ENCODE measurements at places on chromosomes 3 and 15.

GRCh38 chr3:195441992-195442572 lies 738 bp downstream of the ACAP2 start:
- DNase-seq: no peak

DNA sequence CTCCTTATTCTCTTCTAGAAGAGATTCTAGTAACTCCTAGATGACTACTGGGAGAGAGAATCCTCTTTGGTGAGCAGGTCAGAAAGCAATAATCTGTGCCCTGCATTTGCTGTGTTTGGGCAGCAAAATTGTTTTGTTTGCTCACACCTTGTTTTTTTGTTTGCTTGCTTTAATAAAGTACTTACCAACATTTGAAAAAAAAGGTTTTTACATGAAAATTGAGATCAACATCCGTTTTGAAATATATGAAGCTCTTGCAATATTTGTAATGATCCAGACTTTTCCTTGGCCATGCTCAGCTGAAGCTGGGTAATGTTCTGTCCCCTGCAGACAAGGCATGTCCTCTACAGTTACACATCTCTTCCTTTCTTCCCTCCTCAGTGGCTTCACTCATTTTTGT lies 62.2 kb downstream of the DIPK2A start:
- no peak for DNase-seq

DNA sequence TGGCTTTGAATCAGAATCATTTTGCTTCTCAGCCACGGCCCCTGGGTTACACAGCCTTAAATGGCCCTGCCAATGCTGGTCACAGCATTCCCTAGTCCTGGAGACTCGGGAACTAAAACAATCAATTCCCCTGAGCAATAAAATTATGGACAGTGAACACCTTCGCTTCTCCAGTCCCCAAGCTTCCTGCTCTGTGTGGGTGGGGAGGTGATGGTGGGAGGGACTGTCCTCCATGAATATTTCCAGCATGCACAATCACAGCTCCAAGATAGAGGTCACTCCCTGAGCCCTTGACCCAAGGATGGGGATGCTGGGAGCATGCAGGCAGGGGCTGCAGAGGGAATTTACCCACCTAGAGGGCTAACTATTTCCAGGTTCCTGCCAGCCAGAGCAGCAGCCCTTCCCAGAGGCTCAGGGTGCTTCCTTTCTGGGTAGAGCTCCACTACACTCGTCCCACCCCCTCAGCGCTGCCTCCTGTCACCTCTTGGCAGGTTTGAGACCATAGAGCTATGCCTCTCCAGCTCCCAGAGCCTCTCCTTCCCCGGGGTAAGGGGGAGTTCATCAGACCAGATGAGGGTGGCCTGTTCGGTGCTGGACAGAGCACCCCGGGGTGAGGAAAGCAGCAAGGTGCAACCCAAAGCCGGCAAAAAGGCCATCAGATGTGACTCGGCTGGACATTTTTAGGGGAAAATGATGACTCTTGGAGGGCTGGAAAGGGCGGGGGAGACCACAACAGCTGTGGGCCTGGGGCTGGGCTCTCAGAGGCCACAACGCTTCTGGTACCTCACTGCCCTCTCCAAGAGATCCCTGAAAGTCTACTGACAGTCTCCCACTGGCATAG lies 14.5 kb upstream of the CCDC33 start:
- no peak for DNase-seq

DNA sequence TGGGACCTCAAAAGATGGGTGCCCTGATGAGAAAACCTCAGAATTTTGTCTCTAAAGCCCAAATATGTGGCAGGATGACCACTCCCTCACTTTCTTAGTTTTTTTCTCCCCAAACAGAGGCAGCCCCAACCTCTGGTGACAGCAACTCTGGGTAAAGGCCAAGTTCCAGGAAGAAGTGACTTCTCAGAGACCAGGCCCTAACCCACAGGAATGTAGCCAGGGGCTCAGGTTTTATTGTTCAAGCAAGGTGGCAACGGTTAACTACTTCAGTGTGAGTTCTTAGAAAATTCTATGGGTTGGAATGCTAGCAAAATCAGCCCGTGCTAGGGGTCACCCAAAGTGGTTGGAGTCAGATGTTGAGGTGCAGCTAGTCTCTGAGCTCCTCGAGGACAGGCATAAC lies 5.1 kb upstream of the DNAJA4 start:
- no peak for DNase-seq

GRCh38 chr3:112967425-112967824 lies 7.5 kb downstream of the CD200R1 start:
- no peak for DNase-seq

- no peak for DNase-seq
Measured at GRCh38 chr3:43221076-43221475, 65.3 kb upstream of the SNRK start.

GRCh38 chr15:31367730-31368344 lies 41.2 kb downstream of the KLF13 start:
- no peak for DNase-seq

DNA sequence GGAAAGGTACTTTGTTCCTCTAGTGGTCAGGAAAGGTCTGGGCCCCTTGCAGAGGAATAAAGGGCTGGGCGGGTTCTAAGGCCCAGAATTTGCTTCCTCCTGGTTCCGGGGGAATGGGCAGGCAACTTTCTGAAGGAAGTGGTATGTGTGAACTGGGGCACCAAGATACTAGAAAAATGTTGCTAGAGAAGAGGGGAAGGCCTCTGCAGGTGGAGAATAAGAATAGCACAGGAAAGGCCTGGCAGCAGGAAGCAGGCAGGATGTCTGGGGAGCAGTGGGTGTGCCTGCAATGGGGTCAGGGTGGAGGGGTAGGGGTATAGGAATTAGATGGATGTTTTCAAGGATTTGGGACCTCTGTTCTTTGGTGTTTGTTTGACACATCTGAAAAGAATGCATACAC lies 2.0 kb downstream of the SLC22A13 start:
- DNase-seq: no peak

- DNase-seq: no peak
Measured at GRCh38 chr3:129410971-129411370, 17.5 kb downstream of the EFCAB12 start.

- DNase-seq: no peak
Measured at GRCh38 chr3:115019900-115020299, 127.2 kb downstream of the ZBTB20 start.

GRCh38 chr3:171649911-171650592 lies 160.2 kb downstream of the PLD1 start:
- no peak for DNase-seq

- no peak for DNase-seq
Measured at GRCh38 chr3:157078131-157078810, 81.7 kb downstream of the CCNL1 start.

DNA sequence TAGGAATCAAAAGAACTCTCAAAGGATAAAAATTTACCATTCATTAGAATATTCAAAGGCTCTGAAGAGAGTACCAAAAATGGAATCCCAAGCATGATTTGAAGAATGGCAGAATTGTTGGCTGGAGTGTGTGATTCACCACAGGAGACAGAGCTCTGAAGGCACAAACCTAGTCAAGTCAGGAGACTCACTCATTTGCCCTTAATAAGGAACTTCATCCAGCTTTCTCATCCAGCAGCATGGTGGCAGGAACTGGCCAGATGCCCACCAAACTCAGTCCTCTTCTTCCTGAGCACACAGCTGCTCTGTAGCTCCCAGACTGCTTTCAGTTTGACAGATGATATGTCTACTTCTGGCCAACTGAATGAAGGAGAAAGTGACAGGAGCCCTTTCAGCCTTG lies 16.5 kb upstream of the HEG1 start:
- DNase-seq: no peak

DNA sequence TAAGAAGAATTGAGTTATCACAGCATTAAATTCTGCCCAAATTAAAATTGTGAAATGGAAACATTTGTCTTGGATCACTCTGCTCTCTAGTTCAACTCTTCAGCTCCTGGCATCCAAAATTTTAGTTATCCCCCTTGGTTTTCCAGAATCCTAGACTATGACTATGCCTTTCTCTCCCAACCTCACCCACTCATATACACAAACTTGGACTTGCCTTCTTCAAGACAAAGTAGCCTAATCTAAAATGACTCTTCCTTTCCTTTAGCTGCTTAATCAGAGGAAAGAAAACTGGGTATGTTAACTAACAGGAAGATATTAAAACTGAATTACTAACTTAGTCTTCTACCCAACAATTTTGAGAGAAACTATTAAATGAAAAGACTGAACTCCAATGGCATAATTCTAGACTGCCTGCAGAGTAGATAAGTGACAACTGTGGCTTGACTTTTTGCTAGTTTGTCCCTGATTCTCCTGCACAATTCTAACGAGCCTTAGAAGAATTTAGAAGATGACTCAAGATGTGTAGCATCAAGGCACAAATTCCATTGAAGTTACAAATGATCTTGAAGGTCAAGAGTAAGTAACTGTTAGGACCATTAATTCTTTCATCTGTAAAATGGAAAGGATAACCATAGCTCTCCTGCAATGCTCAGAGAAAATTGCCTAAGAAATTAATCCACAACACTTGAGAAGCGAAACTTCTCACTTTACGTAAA lies 5.2 kb upstream of the GOLIM4 start:
- DNase-seq: no peak

DNA sequence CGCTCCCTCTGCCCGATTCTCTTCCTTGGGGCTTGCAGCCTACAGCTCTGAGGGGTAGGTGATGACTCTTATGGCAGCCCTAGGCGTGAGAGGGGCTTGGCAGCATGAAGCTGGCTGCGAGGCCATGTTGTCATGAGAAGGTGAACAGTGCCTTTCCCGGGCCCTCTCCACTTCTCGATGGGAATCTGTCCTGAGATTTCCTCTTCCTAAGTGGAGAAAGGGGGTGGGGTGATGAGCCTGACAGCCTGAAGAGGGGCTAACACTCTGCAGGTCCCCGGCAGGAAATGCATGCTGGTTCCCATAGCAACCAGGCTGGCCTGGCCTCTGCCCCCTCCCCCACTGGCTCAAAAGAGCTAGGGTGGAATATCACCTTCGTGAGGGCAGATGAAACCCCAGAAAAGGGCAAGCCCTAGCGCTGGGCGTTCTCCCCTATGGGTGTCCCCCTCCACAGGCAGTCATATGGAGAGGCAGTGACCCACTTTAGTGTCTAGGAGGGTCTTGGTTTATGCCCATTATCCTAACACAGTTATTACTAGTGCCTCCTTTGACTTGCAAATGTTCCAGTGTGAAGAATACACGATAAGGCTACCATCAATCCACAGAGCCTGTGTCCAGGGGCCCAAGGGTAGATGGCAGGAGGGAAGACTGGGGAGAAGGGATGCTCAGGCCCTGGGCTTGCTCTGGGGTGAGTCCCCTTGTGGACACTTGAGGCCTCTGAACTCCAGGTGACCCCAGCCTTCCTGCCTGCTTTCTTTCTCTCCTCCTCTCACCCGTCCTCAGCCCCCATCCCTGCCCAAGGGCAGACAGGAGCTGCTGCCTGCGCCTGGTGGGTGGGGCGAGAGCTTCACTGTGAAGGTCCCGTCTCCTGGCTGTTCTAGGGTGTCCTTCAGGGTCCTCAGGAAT lies 13.2 kb downstream of the EPHB3 start:
- DNase-seq: no peak

DNA sequence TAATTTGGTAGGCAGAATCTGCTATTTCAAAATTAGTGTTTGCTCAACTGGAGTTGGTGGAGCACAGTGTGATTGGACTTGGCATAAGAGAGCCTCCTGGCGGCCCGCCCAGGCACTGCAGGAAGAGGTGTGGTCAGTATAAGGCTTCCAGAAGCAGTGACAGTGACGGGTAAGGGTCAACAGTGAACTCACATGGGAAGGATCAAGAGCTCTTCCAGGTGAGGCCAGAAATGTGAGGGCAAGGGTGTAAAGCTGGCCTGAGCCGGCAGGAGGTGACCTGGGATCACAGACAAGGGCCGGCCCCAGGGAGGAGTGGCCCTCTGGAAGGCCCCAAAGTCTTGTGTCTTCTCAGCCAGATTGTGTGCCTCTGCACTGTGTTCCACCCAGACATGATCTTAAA lies 93.2 kb upstream of the RNF7 start:
- DNase-seq: peak; percentile 47

GRCh38 chr3:125349556-125350165 lies 25.5 kb downstream of the ZNF148 start:
- no peak for DNase-seq

DNA sequence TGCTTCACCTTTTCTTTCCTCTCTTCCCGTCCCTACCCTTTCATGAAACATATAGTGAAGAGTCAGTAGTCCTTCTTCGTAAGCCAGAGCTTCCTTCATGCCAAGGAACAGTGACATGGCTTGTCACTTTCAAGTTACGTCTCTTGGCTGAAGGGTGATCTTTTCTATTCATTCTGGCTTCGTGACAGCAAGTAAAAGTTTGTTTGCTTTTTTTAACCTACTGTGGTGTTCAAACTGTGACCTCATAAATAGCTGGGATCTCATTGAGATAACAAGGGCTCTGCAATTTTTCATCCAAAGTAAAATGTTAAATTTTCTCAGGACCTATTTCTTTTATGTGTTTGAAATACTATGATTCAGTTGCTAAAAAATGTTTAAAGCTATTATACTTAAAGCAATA lies 10.5 kb downstream of the CDIN1 start:
- no peak for DNase-seq
